ENCODE measurements at places on chromosomes 7 and 10.

DNA sequence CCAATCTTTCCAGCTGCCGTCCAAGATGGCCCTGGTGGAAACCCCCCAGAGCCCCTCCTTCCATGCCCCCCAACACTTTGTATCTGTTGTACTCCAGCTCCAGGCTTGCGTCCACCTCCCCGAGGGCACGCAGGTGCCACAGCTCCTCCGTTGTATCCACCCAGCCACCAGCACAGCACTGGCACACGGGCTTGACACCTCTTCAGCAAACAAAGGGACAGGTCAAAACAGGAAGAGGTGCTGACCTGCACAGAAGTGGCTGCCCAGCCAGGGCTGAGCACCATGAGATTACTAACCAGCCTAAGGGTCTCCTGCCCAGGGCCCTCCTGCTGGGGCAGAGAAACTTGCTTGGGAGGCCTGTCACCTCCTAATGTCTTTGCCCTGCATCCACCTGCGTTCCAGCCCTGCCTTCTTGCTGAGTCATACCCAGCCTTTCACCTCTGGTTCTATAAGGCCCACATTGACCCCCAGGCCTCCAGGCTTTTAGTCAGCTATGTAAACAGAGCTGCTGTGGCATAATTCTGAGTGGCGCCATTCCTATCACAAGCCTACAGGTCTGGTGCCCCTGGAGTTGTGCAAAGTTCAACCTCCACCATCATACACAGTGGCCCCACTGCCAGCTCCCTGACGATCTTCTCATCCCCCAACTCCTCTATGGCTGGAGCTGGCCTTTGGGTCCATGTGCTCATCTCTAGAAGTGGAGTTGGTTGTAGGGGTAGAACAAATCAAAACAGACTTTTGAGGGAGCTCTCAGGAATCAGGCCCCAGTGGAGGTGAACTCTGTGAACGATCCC lies 20.9 kb downstream of the SLC29A3 start:
- DNase-seq: no peak

DNA sequence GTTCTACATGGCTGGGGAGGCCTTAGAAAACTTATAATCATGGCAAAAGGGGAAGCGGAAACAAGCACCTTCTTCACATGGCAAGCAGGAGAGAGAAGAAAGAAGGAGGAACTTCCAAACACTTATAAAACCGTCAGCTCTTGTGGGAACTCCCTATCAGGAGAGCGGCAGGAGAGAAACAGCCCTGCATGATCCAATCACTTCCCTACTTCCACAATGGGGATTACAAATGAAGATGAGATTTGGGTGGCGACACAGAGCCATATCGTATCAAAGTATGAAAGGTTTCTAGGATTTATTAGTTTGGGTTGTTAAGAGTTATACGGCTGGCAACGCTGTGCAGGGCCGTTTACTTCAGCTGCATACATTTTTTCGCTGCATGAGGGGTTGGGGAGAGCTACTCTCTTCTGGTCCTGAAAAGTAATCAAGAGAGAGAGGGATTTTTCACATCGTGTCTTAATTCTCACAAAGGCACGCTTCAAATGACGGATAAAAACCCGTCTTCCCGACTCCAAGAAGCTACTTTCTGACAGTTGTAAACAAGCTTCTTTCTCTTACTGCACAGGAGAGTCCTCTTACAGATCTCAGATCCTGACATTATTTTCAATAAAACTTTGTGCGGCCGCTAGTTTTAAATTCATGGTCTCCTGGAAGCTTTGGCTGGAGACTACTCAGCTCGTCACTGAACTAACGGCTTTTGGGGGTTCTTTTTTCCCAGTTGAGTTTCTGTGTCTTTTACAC lies 751 bp upstream of the GTPBP10 start:
- DNase-seq: no peak

DNA sequence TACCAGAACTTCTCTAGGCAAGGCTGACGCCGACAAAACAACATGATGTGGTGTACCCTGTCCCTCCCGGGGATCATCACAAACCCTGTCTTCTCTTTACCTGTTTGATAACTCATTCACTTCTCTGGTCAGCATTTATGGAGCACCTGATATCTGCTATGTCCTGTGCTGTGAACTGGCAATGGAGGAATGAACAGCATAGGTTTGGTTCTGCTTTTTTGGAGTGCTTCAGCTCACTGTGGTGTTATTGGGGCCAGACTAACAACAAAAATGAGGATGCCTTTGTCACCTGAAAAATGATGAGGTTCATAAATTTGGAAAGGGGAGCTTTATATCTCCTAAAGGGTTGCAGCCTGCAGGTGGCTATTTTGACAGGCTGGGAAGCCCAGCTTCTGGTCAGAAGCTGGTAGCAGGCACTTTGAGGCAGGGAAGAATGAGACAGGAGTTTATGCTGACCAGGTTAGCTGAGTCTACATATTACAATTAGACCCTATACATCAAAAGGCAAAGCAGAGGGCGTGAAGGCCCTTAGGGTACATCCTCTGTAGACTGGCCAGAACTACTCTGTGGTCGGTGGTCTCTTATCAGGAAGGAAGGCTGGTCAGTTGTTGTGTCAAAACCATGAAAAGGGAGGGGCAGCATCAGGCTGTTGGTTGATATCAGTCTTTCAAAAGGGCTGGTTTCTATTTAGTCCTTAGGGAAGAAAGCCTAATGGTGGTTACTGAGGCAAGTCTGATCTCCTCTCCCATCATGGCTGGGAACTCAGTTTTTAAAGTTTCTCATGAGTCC lies 42.3 kb downstream of the SH2D4B start:
- DNase-seq: peak; percentile 64

GRCh38 chr7:36658335-36659171 lies 65.7 kb downstream of the AOAH start:
- DNase-seq: no peak

GRCh38 chr10:119413093-119413453 lies 129.4 kb downstream of the RGS10 start:
- DNase-seq: no peak

GRCh38 chr10:72567421-72567820 lies 58.5 kb downstream of the MICU1 start:
- no peak for DNase-seq

DNA sequence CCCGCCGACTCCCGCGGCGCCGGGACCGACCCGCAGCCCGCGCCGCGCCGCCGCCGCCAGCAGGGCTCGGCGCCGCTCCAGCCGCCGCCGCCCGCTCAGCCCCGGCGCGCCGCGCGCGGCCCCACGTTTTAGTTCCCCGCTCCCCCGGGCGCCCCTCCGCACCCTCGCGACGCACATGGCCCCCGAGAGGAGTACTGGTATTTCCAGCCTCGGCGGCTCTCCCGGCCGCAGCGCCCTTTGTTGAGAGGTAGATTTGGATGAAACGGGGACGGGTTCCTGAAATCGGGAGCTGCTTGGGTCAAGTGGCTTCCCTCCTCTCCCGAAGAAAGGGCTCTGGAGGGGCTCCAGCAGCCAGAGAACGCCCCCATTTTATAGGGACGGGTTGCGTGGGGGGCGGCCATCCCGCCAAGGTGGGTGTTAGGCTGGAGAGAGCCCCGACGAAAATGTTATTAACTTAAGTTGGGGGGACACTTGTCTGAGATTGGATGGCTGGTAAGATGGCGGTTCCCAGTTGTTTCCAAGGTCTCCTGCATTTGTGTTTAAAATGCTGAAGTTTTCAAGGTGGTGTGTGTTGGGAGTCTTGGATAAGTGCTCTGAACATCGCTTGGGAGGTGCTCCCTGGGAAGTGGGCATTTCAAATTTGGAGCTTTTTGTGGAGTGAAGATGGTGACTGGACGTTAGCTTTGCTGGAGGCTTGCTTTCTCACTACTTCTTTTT lies 1.2 kb downstream of the BMI1 start:
- no peak for DNase-seq

DNA sequence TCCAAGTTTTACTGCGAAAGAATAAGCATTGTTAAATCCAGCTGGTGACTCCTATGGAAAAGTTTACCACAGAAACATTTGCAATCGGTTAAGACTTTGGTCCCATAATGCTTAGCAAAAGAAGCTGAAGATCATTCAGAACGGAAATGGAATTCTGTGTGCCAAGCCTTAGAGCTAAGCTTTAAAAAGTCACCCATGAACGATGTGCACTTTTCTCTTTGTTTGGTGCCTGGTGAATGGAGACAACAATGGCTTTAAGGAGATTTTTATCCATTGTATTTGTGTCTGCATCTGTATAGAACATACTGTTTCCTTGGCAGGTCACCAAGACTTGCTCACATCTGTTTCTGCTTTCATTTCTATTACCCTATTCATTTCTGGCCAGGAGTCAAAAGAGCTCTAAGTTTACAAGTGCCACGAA lies 26.3 kb upstream of the COL1A2 start:
- DNase-seq: no peak

GRCh38 chr10:126011995-126012394 lies 115.6 kb downstream of the FANK1 start:
- no peak for DNase-seq
